ENCODE measurements at places on chromosomes 7 and 10.
A peak's percentile ranks its signal among the peaks of the same experiment; 100 is the strongest.

DNA sequence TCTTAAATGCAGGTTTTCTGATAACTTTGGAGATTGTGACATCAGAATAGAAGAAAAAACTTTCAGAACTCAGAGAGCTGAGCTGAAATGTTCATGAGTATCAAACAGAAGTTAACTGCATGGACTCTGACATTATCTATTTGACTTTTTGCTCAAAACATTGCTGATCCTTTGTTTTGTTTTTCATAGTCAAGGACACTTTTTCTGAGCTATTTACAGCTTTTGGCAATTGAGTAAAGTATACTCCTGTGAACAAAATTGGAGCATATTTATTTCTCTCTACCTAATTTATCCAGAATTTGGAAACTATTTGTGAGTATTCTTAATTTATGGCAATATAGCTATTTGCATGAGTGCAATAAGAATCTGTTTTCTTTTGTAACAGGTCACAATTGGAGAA is 11.1 kb downstream of the KCP start:
- DNase-seq: no peak

- DNase-seq: peak; percentile 69
Observed at GRCh38 chr10:26556748-26557640, 118.9 kb downstream of the APBB1IP start.

DNA sequence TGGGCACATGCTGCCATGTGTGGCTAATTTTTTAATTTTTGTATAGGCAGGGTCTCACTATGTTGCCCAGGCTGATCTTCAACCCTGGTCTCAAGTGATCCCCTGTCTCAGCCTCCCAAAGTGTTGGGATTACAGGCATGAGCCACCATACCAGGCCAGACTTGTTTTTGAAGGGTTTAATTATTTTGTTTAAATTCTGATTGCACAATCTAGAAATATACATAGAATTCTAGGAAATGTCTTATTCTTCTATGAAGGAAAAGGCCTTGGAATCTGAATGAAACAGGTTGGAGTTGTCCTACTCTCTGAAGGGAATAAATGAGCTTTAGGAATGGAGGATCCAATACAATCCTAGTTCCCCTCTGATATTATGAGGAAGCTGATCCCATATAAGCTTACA is 15.5 kb upstream of the JCAD start:
- no peak for DNase-seq

DNA sequence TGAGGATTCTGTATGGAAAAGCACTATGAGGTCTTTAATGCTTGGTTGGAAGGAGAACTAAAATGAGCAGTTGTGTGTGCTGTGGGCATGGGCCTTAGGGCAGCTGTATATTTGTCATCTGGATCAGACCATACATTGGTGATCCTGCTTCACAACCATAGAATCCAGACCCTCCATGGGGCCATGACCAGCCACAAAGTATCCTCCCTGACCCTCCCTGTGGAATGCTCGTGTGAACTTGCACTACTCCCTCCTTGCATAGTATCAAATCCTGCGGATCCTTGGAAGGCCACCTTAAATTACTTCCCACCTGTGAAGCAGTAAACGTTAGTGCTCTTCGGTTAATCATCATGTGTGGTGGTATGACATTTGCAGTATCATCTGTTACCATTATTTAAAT is 67.1 kb downstream of the BMPR1A start:
- no peak for DNase-seq

GRCh38 chr7:30201161-30201666 is 66.4 kb downstream of the MTURN start:
- no peak for DNase-seq

DNA sequence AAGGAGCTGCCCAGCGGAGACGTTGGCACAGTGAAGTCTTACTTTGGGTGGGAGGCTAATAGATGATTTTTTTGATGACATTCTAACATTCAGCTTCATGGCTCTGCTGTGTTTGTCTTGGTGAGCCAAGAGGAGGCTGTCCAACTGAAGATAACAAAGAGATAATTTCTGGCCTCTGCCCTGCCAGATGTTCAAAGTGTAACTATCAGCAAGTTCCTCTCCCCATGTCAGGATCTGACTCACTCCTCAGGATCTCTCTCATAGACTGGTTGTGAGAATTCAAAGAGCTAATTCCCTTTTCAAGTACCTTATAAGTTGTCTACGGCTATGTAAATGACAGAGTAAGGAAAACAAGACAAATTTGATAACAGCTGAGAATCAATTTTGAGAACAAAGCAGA is 1340.9 kb downstream of the XPNPEP1 start:
- DNase-seq: peak; percentile 81

DNA sequence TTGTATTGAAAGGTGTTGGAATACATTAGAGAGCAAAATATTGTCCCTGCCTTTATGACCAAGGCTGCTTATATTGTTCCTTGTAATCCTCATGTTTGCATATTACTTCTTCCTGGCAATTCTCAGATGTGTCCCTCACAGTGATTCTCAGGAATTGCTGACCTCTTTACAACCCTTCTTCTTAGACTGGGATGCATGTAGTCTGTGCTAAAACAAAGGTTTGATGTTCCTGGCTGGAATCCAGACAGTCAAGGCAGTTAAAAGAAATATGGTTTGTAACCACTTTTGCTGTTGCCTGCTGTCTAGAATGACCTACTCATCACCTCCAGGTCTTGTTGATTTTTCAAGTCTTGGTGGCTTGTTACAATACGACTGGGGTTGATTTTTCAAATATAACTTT is 367.6 kb downstream of the HGF start:
- DNase-seq: no peak

GRCh38 chr7:105673367-105674084 is 92.2 kb upstream of the EFCAB10 start:
- no peak for DNase-seq

DNA sequence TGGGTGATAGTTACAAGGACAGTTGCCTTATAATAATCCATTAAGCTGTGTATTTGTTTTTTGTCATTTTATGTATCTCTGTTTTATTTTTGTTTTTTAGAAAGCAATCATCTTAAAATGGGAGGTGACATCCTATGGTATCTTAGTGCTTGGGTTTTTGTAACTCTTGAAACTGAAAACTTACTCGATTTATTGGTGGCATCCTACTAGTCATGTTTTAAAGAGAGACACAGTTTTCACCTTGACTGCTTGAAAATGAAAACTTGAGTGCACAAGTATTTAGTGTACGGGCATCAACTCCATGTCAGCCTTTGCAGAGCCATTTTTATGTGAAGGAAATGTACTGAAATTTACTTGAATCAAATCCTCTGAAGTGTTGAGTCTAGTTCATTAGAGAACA is 103.8 kb upstream of the SAMD8 start:
- DNase-seq: no peak

- no peak for DNase-seq
Observed at GRCh38 chr7:80608336-80608735, 30.1 kb upstream of the CD36 start.

DNA sequence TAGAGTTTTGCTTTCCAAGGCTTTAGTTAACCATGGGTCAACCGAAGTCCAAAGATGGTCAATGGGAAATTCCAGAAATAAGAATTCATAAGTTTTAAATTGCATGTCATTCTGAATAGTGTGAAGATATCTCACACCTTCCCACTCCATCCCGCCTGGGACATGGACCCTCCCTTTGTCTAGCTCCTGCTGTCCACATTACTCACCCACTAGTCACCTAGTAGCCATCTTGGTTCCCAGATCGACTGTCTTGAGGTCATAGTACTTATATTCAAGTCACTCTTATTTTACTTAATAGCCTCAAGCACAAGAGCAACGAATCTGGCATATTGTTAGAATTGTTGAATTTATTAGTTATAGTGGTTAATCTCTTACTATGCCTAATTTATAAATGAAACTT is 366.6 kb downstream of the PRPF18 start:
- peak; percentile 69 for DNase-seq

DNA sequence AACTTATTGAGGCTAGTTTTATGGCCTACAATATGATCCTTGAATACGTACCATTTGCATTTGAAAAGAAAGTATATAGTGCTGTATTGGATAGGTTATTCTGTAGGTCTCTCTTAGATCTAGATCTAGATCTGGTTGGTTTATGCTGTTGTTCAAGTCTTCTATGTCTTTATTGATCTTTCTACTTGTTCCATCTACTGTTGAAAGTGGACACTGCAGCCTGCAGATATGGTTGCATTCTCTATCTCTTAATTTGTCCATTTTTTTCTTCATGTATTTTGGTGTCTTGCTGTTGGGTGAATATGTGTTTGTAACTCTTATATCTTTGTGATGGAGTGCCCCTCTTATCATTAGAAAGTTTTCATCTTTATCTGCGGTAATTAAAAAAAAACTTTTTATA is 139.4 kb upstream of the PCDH15 start:
- DNase-seq: no peak

- DNase-seq: no peak
Observed at GRCh38 chr10:48442809-48443177, 136.3 kb downstream of the MAPK8 start.

DNA sequence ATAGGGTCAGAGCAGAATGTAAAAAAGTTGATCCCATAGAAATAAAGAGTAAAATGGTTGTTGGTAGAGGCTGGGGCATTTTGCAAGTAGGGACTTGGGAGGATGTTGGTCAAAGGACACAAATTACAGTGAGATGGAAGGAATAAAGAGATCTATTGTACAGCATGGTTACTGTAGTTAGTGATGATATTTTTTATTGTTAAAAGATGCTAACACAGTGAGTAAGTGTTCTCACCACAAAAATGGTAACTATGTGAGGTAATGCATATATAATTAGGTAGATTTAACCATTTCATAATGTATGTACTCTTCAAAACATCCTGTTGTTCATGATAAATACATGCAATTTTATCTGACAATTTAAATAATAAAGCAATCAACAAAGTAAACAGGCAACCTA is 280.7 kb upstream of the MAGI2 start:
- DNase-seq: peak; percentile 44

DNA sequence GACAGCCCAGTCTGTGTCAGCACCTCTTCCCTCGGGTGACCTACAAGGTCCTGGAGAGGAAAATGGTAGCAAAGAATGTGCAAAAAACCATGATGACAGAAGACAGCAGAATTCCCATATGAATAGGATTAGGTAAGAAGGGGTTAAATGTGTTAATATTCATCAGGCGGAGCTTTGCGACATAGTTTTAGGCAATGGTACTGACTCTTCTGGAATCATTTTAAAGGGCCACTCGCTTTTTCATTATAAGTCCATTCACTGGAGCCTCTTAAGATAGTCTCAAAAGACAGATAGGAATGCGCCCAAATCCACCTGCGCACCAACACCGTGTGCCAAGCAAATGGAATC is 38.2 kb downstream of the DLG5 start:
- DNase-seq: no peak

GRCh38 chr7:87574630-87575029 is 26.1 kb downstream of the ABCB1 start:
- DNase-seq: peak; percentile 61

DNA sequence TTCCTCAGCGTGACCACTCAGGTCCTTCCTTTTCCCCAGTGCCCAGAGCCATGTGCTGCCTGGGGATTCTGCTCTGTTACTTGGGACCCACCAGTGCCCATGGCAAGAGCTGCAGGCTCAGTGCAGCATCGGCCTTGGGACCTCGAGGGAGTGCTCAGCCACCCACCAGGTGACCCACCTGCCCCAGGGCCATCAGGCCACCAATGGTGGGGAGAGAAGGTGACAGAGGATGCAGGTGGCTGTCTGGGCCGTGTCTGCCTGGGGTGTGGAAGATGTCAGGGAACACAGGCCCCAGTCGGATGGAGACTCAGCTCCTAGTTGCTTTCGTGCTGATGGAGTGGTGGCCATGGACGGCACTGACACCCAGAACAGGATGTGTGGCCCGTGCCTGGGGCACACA is 104.7 kb upstream of the FAM20C start:
- DNase-seq: no peak

DNA sequence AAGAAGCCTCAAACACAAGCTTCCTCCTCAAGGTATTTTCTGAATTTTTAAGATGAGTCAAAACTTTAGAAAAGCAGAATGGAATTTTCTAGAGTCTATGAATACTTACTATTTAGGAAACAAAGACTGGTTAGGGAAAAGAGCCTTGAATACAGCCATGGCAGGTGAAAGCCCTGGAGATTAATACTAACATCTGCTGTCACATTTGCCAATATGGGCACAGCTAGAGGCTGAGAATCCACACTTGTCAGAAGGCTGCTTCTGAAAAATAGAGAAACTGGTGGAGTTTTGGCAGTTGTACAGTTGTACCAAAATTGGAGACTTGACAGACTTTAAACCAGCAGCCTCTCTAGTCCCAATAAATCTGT is 24.3 kb upstream of the CNNM1 start:
- DNase-seq: no peak

GRCh38 chr7:150514748-150515222 is at the start of gene GIMAP7:
Gene GIMAP7 (plus strand): TSS chr7:150514872. CDS start chr7:150519975, 5,103 bp downstream.
- DNase-seq: no peak

- DNase-seq: no peak
Observed at GRCh38 chr7:155317114-155317434, 19.4 kb downstream of the INSIG1 start.

DNA sequence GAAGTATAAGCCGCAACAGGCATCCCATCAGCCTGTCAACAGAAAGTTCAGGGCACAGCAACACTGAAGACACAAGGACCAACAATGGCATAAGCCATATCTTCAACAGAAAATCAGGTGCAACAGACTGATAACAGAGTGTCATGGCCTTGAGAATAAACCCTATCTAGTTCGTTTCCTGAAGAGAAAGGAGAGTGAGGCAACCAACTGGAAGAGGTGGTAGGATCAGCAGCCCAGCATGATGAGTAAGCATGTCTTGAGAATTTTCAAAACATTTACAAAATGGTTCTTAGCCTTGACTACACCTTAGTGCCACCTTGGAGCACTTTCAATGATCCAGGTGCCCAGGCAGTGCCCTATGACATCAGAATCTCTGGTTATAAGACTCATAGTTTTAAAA is 290.2 kb upstream of the SEMA3C start:
- peak; percentile 7 for DNase-seq

DNA sequence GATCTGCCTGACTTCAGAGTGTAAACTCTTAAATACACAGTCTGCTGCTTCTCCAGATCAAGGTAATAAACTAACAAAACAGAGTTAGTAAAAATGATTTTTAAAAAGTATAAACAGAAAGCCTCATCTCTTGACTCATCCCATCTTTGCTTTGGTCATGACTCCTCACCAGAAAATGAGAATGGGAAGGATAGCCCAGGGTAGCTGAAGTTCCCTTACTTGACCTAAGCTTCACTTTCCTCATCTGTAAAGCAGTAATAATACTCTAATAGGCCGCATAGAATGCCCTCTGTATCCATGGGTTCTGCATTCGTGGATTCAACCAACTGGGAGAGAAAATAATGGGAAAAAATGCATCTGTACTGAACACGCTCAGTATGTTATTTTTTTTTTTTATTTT is 11.3 kb upstream of the SLC25A28 start:
- DNase-seq: peak; percentile 66

- no peak for DNase-seq
Observed at GRCh38 chr7:22016507-22016906, 70.8 kb upstream of the CDCA7L start.

GRCh38 chr7:127114742-127115265 is 137.9 kb downstream of the GRM8 start:
- no peak for DNase-seq

DNA sequence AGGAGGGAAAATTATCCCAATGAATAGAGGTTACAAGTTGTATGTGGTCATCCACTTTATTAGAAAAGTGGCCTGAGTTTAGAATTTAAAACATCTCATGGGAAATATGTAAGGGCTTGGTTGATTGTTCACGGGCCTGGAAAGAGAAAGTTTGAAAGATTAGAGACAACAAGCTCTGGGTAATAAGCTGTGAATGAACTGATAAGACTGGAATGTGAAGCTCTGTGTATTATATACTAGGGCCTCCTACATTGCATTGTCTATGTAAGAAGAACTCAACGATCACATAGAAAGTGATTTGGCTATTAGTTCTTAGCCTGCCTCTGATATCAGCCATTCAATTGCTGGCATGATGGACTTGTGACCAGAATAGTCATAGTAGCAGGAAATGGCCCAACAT is 199.2 kb upstream of the MAGI2 start:
- no peak for DNase-seq
